ENCODE measurements at places on chromosomes 11 and 22.
A peak's percentile ranks its signal among the peaks of the same experiment; 100 is the strongest.

DNA sequence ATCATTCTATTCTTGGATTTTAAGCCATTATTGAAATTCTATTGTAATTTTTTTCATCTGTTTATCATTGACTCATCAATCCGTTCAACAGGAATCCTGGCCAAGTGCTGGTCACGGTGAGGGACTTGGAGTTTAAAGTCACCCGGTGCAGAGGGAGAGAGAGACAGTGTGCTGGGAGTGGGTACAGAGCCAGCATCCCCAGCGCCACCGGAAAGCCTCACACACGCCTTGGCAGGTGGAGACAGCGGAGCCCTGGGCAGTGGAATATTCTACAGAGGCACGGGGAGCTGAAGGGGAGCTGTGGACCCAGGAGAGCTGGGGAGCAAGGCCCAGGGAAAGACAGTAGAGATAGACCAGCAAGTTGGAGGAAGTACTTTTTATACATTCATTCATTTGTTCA, 787.6 kb downstream of the BRD1 start:
- no peak for DNase-seq

- DNase-seq = no peak
Observed at GRCh38 chr11:117229411-117229810, 2.5 kb downstream of the PCSK7 start.

DNA sequence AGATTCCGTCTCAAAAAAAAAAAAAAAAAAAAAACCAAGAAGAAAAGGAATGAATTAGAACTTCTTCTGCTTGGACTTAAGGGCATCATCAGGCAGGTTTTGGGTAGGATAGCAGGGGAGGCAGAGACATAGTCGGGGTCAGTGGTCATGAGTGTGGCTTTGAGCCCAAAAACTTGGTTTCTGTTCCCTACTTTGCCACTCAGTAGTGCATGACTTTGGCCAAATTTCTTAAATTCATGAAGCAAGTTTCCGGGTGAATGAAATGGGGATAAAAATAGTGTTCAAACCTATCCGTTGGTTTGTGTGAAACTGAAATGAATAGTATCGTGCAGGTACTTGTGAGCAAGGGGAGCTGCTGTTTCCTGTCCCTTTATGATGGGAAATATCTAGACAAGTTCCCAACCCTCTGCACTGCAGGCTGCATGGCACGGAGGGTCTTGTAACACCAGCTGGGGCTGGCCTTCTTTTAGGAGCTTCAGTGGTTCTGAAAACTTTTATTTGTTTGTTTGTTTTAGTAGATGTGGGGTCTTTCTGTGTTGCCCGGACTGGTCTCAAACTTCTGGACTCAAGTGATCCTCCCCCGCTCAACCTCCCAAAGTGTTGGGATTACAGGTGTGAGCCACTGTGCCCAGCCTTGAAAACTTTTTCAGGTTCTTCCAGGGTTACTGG, 18.4 kb downstream of the NEAT1 start:
- DNase-seq = no peak

GRCh38 chr22:31977939-31978338, 33.6 kb downstream of the YWHAH start:
- DNase-seq = no peak

- DNase-seq = no peak
Observed at GRCh38 chr11:20634044-20634443, 34.6 kb downstream of the SLC6A5 start.

DNA sequence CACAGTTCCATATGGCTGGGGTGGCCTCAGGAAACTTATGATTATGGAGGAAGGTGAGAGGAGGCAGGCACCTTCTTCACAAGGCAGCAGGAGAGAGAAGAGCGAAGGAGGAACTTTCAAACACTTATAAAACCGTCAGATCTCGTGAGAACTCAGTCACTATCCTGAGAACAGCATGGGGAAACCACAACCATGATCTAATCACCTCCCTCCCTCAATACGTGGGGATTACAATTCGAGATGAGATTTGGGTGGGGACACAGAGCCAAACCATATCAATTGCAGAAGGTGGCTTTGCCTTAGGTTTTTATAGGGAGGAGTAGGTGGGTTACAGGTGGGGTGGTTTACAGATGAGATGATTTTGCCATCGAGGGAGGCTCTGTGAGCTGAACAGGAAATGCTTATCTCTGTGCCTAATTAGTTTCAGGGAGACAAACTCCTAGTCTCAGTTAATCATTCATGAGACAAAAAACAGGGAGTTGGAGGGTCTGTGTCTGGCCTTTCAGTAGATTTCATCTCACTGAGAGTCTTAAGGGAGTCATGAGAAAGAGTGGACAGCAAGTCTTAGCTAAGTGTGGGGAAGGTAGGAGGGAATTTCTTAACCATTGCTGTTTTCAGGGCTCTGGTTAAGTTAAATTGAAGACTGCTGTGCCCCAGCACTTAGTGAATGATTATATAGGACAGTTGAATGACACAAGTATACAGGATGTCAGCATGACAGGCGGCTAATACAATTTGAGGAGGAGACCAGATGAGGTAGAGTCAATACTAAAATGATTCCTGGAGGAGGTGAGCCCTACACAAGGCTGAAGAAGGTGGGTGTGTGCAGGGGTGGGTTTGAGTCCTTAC, 47.7 kb downstream of the CWC15 start:
- no peak for DNase-seq

GRCh38 chr11:13000721-13001120, 8.4 kb upstream of the RASSF10 start:
- DNase-seq = no peak

- DNase-seq = no peak
Observed at GRCh38 chr11:102716527-102716926, 8.2 kb downstream of the MMP8 start.

GRCh38 chr22:28772633-28773460, at the start of gene CCDC117:
Gene CCDC117, plus strand, starts transcription at chr22:28772695. Its CDS starts 155 bp downstream, at chr22:28772850.
- peak; percentile 82 for DNase-seq

- DNase-seq = no peak
Observed at GRCh38 chr11:8105133-8105532, 24.1 kb downstream of the TUB start.

GRCh38 chr22:37940698-37941376, 12.6 kb downstream of the C22orf23 start:
- no peak for DNase-seq

DNA sequence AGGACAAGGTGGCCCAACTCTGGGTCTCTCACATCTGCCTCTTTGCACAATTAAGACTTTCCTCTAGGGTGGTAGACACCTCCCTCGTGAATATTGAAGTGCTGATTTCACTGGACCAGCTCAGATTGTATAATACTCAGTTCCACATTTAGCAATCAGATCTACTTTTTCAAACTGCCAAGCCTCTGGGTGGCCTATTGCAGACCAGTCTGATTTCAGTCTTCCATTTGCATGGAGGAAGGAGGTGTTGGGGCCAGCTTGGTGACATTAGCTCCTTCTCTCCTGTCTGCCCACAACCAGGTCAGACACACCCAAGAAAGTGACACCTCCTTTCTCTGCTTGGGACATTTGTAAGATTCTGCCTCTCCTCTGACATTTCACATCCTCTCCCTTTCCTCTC, 78.2 kb downstream of the PPFIBP2 start:
- DNase-seq = no peak

DNA sequence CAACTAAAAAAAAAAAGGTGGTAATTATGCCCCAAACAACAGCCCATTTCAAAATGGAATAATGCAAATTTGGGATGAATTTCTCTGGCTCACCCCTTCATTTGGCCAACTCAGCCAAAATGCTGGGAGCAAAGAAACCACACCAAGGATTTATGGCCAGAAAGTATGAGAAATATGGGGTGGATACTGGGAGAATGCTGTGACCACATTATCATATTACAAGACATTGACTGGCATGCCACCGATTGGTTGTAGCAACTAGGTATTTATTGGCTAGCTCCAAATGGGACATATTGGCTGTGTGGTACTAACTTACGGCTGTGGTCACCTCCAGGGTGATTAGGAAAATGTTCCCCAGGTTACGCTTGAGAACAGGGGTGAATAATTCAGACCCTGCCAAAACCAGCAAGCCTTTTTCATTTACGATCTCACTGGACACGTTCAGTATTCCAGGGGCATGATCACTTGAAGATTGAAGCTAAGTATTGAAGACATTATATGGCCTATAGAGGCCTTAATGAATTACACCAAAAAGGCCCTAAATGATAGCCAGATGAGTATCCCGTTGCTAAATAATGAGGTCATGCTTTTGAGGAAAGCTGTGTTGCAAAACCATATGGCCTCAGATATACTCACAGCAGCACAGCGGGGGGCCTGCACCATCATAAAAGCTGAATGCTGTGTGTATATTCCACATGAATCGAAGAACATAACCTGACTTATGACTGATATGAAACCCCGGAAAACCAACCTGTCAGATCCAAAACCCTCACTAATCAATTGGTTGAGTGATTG, 3.8 kb upstream of the FDX1 start:
- DNase-seq = no peak

GRCh38 chr11:128201009-128201408, 386.3 kb downstream of the ETS1 start:
- no peak for DNase-seq

DNA sequence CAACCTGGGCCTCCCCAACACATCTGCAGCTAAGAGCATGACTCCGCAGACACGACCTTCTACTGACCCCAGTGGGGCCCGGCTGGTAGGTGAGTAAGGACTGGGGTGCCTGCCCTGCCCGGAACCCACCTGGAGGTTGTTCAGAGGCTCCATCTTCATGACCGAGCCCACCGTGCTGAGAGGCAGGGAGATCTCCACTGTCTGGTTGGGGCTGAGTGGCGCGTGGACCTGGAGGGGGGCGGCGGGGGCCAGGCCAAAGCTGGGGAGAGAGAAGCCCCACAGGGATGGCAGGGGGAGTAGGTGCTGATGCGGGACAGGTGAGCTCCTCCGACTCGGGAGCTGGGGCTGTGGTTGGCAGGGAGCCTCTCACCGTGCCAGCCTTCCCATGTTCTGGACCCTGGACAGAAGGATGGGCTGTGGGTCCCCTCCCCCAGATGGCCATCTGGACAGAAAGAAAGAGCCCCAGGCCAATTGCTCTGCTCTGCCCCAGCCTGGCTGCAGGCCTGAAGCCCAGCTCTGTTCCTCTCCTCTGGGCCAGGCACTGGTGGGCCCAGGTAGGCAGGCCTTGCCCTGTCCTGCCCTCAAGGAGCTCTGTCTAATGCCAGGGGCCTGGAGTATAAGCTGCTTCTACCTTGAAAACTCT, 16.3 kb upstream of the RASL10A start:
- DNase-seq = no peak

DNA sequence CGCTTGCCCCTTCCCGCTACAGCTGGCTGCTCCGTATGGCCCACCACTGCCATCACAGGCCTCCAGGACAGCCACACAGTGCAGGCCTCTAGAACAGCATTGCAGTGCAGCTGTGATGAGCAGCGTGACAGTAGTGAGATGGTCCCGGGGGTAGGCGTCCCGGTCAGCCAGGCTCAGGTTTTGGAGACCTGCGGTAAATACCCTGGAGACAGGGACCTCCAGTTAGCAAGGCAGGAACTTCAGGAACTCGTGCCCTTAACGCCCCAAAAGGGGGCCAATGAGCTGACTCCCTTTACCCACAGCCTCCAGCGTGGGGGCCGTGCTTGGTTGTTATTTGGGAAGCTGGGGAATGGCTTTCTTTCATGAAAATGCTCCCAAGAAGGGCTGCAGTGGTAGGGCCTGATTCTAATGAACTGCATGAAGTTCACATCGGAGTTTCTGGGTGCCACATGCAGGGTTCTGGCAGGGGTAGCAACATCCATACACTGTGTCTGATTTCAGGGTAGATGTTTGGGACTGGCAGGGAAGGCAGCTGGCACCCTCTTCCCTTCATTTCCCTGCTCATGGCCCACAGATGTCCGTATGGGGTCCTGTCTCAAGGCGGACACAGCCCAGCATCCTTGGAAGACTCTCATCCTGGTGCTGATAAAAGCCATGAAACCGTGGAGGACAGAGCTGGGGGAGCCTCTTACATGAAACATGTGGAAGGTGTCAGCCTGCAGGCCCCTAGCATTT, 440.5 kb downstream of the TBC1D22A start:
- no peak for DNase-seq

DNA sequence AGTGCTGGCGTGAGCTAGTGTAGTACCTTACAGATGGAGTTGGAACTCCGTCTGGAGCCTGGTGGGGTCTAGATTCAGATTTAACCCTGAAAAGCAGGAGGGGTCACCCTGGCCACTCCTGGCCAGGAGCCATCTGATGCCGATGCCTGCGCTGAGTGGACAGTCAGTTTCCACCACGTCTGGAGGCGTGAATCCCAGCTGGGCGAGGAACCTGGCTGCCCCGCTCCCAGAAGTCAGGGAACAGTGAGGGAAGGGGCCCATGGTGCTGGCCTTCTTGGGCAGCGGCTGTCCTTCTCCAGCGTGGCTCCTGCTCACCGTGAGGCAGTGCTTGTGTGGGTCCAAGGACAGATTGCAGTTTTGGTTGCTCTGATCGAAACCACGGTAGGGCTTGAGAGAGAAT, 76.3 kb downstream of the PARVB start:
- DNase-seq = no peak

DNA sequence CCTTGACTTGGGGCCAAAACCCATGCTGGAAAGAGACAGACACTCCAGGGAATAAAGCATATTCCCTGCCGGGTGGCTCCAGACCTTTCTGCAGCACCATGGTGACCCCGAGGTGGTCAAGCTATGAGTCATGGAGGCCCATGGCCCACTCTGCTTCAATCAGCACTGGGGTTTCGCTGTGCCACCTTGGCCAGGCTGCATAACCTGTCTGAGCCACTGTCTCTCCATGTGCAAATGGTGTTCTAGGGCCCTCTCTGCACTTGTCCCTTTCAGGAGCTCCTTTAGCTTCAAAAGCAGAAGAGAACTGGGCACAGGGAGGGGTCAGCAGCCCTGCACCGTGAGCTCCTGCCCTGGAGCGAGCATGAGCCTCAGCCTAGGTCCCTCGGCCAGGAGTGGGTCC, 410.1 kb downstream of the SHANK2 start:
- no peak for DNase-seq

GRCh38 chr11:13720940-13721339, 52.5 kb downstream of the FAR1 start:
- no peak for DNase-seq

DNA sequence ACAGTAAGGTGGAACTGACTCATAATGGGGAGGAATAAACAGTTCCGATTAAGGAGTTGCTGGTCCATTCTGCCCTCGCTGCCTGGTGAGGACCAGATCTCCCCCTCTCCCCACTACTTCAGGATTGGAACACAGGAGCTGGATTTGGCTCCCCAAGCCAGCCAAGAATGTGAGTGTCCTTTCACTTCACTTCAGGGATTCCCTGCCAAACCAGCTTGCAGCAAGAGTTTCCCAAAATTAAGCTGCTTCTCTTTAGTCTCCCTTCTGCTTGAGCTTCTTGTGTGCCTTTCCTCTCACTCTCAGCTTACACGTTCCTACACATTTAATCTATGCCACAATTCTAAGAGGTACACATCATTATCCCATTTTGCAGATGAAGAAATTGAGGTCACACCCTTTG, 234.1 kb downstream of the BUD13 start:
- DNase-seq = no peak

GRCh38 chr11:121539000-121539399, 86.2 kb upstream of the SORL1-AS1 start:
- no peak for DNase-seq

- DNase-seq = no peak
Observed at GRCh38 chr11:120599816-120600420, 88.4 kb downstream of the GRIK4 start.

- no peak for DNase-seq
Observed at GRCh38 chr22:24827296-24827695, 21.3 kb downstream of the SGSM1 start.

- DNase-seq = no peak
Observed at GRCh38 chr22:47067321-47067890, 305.0 kb downstream of the TBC1D22A start.

GRCh38 chr11:95571718-95572260, 217.8 kb downstream of the FAM76B start:
- DNase-seq = no peak

All from stimulated activated CD4-positive, alpha-beta T cell treated with anti-CD3 and anti-CD28 coated beads, Interleukin-1b, Interleukin-23, amount 100 ng/mL, for 1 hour (primary cell).